Type B pancreatic cell (in vitro differentiated cells): ENCODE measurements at places on chromosomes 16 and 17. TPM values are rescaled to one million over a fixed set of nuclear protein-coding genes. Genes with fewer than 3 reads are reported as not detected.
A peak's percentile ranks its signal among the peaks of the same experiment; 100 is the strongest.

Gene CASKIN2
- 29.5 and 31.2 TPM in 2 replicates for total RNA-seq

- no peak for DNase-seq
These were observed 12.0 kb downstream of the C17orf113 start for GRCh38 chr17:42038221-42038973.

DNA sequence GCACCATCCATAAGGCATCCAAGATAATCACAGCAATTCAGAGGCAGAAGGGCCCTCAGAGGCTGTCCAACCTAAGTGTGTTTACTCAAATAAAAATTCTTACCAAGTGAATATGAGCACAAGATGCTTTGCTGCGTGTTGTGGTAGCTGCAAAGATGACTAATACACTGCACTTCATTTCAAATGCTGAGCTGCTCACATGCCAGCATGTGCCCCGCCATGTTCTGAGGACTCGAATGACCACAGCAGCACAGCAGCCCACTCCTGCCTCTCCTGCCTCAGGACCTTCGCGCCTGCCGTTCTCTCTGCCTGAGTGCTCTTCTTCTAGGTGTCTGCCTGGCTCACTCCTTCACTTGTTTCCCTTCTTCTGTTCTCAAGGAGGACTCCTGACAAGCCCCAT is 19.0 kb downstream of the PIK3R5 start:
- peak; percentile 24 for DNase-seq

Gene KRTAP2-3
- total RNA-seq = 0.98 TPM in 1 of 2 replicates, not detected in the other

DNA sequence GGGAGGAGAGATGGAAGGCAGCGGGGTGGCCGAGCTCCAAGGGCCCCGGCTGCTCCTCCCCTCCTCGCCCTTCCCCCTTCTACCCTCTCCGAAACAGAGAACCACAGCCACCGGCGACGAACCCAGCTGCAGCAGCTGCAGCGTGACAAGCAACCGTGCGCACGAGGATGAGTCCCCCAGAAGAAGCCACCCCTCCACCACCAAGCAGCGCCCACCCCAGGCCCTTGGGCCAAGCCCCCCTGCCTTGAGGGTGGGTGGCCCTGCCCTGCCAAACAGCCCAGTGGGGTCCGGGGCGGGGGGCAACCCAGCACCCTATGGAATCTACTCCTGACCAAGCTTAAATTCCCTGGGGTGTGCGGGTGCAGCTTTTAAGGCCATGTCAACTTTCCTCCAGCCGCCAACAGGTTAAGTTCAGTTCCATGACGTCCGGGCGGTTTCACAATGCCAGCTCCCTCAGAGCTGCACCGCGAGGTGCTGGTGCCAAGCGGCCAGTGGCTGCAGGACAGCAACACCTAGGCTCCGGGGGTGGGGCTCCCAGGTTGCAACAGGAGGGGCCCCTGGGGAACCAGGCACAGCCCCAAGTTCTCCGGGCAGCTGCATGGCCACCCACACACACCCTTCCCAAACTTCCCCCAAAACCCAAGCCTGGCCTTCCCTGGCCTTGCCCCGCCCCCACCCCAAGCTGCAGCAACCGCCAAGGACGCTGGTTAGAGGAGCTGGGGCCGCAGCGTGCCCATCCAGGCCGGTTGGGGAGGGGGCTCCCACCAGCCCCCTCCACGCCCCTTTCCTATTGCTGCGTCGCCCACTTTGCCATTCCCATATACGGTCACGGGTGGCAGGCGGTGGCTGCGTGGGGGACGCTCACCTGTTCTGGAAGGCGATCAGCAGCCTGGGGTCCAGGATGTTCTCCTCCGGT is 2.0 kb downstream of the CBX4 start:
- DNase-seq = no peak

GRCh38 chr16:28609631-28610594 is at the start of gene SULT1A1:
Gene SULT1A1 (minus strand): TSS chr16:28610044. CDS start chr16:28608855, 1,189 bp downstream.
- no peak for DNase-seq

GRCh38 chr17:77304051-77304745 is 163.4 kb downstream of the SEC14L1 start:
- no peak for DNase-seq

Gene KCNG4
- total RNA-seq = 0.12 and 0.17 TPM in 2 replicates

- DNase-seq = no peak
These were observed 179.0 kb downstream of the HAPSTR1 start for GRCh38 chr16:9270424-9270823.

GRCh38 chr16:68995011-68995504 is 110.4 kb upstream of the HAS3 start:
- DNase-seq = no peak

Gene BCKDK
- 38.5 and 44.5 TPM in 2 replicates for total RNA-seq

- no peak for DNase-seq
These were observed 52.5 kb upstream of the MTSS2 start for GRCh38 chr16:70738083-70738977.

- DNase-seq = no peak
These were observed 364.8 kb upstream of the RBFOX1 start for GRCh38 chr16:6967796-6968320.

GRCh38 chr17:60353773-60354172 is 38.2 kb downstream of the USP32 start:
- no peak for DNase-seq

DNA sequence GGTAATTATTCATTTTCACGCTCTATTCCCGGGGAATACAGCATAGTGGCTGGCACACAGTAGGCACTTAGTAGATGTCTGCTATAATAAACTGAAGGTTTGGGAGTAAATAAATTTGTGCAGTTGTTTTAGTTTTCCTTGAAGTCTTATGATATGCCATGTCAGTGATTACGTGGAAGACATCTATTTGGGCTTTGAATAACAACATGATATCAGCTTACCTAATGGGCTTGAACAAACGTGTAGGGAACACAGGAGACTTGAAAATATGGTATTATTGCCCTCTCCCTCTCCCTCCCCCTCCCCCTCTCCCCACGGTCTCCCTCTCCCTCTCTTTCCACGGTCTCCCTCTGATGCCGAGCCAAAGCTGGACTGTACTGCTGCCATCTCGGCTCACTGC is 36.3 kb upstream of the NETO2 start:
- DNase-seq = no peak

GRCh38 chr17:8580952-8581658 is 49.4 kb downstream of the MYH10 start:
- no peak for DNase-seq

Gene EVI2A
- total RNA-seq = not detected in 2 replicates

GRCh38 chr16:84059111-84059510 is 16.5 kb upstream of the SLC38A8 start:
- no peak for DNase-seq

Gene GPR139
- not detected in 2 replicates for total RNA-seq

DNA sequence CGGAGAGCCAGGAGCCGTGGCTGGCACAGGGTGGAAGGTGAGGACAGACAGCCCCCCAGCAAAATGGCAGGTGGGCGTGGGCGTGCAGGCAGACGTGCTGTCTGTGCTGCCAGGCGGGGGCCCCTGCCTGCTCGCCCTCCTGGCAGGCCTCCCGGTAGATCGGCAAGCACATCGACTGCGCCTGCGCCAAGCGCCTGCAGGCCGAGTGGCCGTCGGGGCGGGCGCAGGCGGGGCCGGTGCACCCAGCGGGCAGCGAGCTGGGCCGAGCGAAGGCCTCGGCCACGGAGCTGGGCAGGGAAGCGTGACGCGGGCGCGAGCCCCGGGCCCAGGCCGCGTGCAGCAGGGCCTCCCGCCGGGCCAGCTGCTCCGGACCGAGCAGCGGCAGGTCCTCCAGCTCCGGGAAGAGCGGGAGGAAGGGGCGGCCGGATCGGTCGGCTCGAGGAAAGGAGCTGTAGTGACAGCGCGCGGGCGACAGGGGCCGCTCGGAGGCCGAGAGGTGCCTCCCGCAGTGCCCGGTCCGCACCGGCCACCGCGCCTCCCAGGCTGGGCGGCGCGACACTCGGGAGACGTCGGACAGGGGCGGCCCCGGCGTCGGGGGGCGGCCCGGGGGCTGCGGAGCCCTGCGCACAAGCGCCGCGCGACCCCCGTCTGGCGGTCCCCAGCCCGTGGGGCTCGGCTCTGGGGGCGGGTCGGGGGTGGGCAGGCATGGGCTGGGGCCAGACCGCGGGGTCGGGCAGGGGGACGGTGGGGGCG is 16.9 kb downstream of the GRIN2C start:
- DNase-seq = no peak

- DNase-seq = no peak
These were observed 1.7 kb upstream of the IGF2BP1 start for GRCh38 chr17:48995304-48995973.

GRCh38 chr16:47613251-47613650 is 152.1 kb downstream of the PHKB start:
- DNase-seq = no peak

- DNase-seq = no peak
These were observed 30.0 kb downstream of the USP32 start for GRCh38 chr17:60361889-60362288.

DNA sequence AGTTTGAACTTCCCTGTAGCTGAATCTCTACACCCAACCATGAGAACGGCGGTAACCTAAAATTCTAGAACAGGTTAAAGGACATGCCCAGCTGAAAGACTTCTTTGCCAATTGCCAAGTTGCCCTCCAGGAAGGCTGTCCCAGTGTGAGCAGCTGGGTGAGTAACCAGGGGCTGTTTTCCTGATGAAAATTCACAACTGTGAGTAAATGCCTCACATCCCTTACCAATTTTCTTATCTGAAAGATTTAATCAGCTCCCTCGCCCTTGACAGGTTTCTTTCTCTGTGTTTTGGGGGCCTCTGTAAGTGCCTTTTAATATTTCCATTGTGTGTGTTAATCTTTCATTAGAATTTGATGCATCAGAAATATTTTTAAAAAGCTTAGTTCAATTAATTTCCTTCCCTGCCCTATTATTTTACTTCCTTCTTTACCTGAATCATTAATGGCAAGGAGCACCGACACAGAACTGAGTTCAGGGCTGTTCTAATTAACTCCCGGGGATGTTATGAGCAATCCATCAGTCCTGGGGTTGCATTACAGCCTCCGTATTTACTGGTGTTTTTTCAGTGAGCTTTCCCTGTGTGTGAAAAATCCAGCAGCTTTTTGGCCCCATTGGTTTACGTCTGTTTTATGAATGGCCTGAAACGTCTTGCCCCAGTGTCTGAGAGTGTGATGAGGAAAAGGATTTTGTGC is 152.9 kb downstream of the CLEC16A start:
- DNase-seq = no peak

DNA sequence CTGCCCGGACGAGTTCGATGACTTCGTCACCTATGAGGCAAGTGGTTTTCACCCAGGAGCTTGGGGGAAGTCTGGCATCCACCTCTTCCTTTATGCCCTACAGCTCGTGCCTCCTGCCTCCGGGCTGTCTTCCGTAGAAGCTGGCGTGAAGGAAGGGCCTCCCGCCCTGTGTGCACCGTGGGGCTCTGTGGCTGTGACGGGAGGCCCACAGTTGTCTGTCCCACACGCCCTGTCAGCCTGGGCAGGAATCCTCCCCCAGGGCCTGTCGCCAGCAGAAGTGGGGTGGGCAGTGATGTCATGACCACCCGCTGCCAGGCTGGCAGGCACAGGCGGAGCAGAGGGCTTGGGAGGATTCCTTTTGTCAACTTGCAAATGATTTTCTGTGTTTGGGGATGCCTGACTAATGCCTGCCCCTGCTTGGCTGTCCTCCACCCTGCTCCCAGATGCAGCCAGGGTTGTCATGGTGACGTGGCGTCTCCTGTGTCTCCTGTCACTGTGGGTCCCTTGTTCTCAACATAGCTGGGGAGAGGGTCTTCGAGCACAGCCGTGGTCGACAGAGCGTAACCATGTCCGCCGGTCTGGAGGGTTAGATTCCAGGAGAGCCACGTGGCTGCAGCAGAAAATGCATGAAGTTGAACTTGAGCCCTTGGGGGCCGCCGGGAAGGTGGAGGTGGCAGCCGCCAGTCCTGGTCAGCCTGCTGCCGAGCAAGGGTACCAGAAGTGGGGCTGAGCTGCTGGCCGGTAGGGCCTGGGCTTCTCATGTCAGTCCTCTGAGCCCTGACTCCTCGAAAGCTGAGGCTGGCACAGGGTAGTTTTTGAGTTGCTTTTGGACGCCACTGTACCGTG is 46.1 kb downstream of the RAB11FIP3 start:
- no peak for DNase-seq

- no peak for DNase-seq
These were observed 101.2 kb downstream of the RPTOR start for GRCh38 chr17:80645706-80646325.

- no peak for DNase-seq
These were observed 572 bp downstream of the FAM171A2 start for GRCh38 chr17:44362949-44363612.

DNA sequence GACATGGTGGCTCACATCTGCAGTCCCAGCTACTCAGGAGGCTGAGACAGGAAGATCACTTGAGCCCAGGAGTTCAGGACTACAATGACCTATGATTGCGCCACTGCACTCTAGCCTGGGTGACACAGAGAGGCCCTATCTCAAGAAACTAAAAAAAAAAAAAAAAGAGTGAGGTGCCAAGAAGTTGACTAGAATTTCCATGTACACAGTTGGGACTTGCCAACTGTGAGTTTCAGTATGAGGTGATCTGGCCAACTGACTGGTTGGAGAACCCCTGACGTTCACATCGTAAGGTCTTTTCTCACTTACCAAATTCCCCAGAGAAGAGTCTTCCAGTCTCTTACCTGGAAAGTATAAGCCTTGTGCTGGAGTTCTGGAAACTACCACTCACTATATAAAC is 3.1 kb upstream of the MED11 start:
- DNase-seq = no peak

Gene MPDU1
- 61.8 and 67.6 TPM in 2 replicates for total RNA-seq

GRCh38 chr17:63476854-63477479 is at the start of gene ACE:
Gene ACE (plus strand): TSS chr17:63477061. CDS start chr17:63477095, 34 bp downstream.
- no peak for DNase-seq

DNA sequence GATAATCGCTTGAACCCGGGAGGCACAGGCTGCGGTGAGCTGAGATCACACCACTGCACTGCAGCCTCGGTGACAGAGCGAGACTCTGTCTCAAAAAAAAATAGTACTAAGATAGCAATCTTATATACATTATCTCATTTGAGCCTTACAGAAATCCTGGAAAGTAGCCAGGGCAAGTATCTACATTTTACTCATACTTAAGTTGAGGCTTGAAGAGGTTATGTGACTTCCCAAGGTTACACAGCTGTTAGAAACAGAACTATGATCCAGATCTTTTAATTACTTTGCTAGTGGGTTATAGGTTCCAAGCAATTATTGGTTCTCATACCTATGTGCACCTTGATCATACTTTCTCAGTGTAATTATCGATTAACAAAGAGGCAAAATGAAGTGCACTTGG is 15.4 kb downstream of the C17orf78 start:
- no peak for DNase-seq

Gene ESRP2
- total RNA-seq = 65.6 and 150 TPM in 2 replicates

DNA sequence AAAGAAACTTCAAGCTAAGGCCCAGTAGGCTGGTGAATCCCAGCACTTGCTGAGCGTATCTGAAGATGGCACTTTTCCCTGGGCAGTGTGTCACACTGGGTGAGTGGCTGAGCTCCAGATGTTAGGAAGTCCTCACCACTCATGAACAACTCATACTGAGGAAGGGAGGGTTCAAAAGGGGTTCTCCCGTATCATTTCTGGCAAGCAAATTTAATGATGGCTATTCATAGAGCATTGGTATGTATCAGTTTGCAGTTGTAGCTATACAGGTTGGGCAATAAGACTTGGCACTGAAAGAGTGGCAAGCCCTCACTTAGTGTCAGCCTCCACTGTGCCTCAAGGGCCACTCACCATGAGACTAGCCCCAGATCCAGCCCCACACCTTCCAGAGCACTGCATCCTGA is 10.7 kb downstream of the GFOD2 start:
- no peak for DNase-seq

- no peak for DNase-seq
These were observed 29.1 kb downstream of the AKAP1 start for GRCh38 chr17:57114085-57114673.
